ENCODE measurements at places on chromosomes 1 and 21. TPM values are rescaled to one million over a fixed set of nuclear protein-coding genes. Genes with fewer than 3 reads are reported as not detected.

Gene SETSIP
- 0.16 TPM for total RNA-seq

Gene WNT9A
- 1.7 TPM for total RNA-seq

Gene AZIN2
- total RNA-seq = 0.16 TPM

Gene COG2
- 22.4 TPM for total RNA-seq

Gene PIGR
- not detected for total RNA-seq

Gene ADCY10
- total RNA-seq = under 0.01 TPM

Gene OR2L13
- not detected for total RNA-seq

Data from bladder microvascular endothelial cell (primary cell).